ENCODE measurements at places on chromosomes 16 and 17.
A peak's percentile ranks its signal among the peaks of the same experiment; 100 is the strongest.

DNA sequence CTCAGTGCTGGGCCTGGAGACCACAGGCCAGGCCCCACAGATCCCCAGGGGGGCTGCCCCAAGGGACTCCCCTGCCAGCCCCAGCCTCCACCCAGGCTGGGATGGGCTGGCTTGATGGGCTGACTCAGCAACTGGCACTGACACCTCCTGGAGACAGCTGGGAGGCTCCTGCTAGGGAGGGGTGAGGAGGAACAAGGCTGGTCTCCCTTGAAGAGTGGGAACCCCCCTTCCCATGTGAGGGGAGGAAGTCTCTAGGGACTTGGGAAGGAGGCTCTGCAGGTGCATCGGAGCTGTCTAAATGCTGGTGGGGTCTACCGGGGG, 10.4 kb downstream of the NHERF1 start:
- no peak for DNase-seq

DNA sequence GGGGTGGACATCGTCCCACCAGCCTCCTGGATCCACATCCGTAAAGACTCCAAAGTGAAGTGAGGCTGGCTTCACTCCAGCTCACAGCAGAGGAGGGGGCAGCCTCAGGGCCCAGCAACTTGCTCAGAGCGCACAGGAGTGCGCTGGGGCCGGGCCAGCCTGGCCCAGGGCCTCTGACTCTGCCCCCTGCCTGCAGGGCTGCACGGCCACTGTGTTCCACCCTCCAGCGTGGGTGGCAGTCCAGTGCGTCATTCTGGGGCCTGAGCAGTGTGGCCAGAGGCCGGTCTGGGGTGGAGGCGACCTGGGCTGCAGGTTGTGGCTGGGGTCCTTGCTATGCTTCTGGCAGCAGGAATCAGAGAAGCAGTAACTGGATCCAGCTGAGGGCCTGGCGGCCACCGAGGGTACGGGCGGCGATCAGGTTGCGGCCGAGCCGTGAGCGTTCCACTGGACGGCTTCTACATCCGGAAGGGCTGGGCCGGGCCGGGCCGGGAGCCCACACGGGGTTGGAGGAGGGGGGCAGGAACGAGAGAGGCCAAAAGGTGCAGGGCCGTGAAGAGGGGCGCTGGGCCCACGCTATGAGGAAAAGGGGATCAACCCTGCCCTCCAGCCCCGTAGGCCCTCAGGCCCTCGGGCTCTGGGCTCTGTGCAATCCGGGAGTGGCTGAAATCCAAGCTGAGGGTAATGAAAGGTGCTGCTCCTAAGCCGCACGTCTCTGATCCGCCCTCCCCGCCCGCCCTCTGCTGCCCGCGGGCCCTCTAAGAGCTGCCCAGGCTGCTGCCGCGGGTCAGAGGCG, at the start of gene FSCN2:
Gene FSCN2, plus strand, starts transcription at position 787 of the 793 bp plus-strand sequence. CDS start 155 bp downstream, outside the sequence.
- no peak for DNase-seq

DNA sequence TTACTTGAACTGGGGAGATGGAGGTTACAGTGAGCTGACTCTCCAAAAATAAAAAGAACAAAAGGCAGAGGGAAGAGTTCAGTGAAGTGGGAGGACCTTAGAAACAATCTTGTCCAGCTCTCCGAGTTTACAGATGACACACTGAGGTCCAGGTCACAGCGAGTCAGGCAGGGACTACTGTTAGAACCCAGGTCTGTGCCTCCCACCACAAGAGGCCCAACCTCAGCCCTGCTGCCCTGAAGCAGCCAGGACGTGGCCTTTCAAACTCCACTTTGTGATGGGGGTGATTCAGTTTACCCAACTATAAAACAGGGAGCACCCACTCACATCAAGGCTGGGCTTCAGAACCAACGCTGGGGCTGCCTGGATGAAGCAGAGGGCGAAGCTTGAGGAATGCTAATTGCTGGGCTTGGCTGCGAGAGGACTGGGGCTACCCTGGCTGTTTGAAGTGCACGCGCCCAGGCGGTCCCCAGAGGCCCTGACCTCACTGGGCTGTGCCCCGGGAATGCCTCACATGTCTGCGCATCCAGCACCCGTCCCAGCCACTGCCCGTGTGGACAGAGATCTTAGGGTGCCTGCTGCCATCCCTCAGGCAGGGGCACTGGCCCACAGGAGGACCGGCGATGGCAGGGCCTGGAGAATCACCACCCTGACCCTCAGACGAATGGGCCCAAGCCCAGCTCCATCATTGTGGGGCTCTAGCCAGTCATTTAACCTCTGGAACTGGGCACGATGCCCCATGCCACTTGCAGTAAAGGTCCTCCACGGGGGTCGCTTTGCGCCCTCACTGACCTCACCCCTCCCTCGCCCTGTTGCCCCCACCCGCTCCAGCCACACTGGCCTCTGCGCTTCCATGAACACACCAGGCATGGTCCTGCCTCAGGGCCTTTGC, 11.4 kb downstream of the SLC5A10 start:
- DNase-seq: no peak

GRCh38 chr16:69166946-69167930, 19.7 kb upstream of the SNTB2 start:
- DNase-seq: no peak

GRCh38 chr16:79381603-79382042, 218.9 kb downstream of the MAF start:
- no peak for DNase-seq

- DNase-seq: peak; percentile 48
Measured at GRCh38 chr16:58684354-58685083, at the start of gene SLC38A7. Gene SLC38A7 (minus strand): TSS chr16:58684770. CDS start chr16:58680126, 4,644 bp downstream.

DNA sequence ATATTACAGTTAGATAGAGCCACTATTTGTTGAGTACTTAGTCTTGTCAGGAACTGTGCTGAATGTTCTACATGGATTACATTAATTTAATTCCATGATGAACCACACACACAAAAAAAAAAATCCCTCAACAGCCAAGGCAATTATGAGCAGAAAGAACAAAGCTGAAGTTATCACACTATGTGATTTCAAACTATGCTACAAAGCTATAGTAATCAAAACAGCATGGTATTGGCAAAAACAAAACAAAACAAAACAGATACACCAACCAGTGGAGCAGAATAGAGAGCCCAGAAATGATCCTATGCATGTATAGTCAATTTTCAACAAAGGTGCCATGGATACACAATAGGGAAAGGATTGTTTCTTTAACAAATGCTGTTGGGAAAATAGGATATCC, 8.1 kb upstream of the ERCC4 start:
- DNase-seq: no peak

DNA sequence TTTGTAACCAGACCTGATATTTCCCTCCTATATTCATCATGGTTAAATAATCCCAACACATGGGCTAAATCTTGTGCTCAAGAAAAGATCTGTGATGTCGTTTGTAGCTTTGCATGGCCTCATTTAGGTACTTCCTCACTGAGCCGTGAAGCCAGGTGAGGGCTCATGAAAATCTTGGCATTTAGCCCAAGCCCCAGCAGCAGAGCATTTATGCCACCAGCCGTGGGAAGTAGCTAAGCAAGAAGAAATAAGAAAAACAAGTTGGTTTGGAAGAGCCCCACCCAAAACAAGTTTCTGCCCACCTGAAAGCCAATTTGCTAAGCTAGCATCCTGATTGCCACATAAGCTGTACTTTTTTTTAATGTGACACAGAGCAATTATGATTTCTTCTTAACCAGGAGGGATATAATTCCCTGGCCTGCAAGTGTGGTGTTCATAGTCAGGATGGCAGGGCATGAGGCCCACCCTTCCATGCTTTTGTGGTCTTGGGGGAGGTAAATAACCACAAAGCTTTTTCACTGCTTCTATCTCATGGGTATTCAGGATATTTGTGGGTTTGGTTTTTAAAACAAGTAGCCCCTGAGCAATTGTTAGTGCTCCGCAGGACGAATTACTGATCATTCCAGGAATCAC, 10.5 kb downstream of the TMIGD1 start:
- peak; percentile 28 for DNase-seq

- DNase-seq: no peak
Measured at GRCh38 chr16:78509965-78510364, 410.5 kb downstream of the WWOX start.

- no peak for DNase-seq
Measured at GRCh38 chr17:41404024-41404671, 6.7 kb upstream of the KRT31 start.

DNA sequence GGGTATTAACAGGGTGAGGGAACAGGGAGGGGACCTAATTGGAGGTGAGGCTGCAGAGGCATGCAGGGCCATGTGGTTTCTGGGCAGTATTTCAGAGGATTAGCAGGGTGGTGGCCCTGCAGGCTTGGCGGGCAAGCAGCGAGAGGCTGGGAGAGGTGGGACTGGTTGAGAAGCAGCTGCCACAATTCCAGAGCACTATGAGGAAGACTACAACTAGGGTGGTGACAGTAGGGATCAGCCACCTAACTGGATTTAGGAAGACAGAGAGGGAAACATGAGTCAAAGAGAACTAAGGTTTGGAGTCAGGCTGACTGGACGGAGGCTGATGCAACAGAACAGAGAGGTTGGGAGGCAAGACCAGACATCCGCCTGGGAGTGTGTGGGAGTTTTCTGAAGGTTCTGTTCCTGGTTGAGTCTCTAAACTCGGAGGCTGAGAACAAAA, 12.3 kb downstream of the ALOXE3 start:
- no peak for DNase-seq

- no peak for DNase-seq
Measured at GRCh38 chr16:67736858-67737257, 17.7 kb upstream of the GFOD2 start.

DNA sequence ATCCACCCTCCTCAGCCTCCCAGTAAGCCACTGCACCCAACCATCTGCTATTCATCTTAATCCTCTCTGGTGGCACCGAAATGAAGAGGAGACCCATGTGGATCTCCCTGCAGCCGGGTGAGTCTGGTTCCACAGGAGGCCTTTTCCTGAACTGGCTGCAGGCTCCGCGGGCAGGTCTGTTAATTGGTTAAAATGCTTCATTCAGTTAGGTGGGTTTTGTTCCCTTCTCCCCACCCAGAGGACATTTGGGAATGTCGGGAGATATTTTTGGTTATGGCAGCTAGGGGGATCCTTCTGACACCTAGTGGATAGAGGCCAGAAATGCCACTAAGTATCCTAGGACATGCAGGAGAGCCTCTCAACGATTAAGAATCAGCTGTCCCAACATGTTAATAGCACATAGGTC, 16.7 kb downstream of the C16orf54 start:
- no peak for DNase-seq

DNA sequence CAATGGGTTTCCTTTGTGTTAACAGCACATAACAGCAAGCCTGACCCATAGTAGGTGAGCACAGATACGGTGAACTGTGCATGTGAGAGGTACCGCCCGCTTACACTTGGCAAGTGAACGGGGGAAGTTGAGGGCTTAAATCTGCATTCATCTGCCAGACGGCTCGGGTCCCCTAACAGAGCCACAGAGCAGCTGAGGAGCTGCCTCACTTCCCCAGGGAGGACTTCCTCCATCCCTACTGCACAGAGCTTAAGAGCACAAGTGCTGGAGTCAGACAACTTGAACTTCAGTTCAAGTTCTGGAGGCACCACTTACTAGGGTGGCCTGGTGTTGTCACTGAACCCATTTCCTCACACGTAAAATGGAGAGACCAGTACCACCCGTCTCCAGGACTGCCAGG, 13.4 kb downstream of the RAB5C start:
- no peak for DNase-seq

DNA sequence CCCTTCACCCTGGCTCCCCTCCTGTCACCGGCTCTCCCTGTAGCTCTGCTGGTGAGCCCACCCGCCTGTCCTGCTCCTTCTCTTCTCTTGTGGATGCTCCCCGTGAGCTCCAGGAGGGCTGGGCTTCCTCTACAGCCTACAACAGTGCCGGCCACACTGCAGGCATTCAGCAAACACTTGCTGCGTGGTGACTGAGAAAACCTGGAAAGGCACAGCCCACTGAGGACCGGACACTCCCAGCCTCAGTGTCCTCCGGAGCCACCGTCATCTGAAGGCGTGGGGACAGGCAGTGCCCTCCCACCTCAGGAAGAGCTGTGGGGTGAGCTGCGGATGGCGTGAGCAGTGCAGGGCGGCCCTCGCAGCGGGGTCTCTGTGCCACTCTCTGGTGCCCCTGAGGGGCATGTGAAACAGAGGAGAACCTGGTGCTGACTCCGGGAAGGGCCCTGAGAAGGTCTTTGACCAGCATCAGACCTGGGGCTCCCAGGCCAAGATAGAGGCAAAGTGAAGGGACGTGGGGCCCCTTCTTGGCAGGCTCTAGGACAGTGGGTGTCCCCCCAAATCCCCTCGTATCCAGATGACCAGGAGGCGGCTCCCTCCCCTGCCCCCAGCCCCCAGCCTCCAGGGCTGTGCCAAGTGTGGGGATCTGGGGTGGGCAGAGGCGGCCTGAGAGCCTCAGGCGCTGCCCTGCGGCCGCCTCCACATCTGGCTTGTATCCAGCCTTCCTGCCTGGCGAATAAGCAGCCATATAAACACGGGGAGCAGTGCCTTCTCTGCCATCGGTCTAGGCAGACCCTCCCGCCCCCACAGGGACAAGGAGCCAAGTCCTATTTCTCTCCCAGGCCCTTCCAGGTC, 44.0 kb upstream of the PABPN1L start:
- DNase-seq: no peak

DNA sequence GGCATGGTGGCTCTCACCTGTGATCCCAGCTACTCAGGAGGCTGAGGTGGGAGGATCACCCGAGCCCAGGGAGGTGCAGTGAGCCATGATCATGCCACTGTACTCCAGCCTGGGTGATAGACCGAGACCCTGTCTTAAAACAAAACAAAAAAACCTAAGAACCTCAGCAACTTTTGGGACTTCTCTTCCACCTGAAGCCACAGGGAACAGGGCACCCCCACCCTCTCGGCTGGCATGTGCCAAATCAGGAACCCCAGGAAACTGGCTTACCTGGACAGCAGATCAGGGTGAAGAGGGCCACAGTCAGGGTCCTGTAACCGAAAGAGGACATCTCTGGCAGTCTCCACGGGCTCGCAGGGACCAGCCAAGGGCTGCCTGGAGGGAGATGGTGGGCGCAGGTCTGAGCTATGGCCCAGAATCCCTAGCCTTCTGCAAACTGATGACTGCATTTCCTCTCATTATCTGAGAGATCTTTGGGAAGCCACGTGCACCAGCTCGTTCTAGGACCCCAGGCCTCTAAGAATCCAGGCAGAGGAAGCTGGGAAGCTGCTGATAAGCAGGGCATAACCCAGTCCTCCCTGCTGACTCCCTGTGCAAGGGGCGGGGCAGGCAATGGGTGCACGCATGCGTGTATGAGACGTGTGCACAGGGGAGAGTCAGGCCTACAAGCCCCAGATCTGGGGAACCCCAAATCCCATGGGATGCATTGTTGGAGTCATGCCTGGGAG, 8.4 kb downstream of the PRR29 start:
- DNase-seq: no peak

DNA sequence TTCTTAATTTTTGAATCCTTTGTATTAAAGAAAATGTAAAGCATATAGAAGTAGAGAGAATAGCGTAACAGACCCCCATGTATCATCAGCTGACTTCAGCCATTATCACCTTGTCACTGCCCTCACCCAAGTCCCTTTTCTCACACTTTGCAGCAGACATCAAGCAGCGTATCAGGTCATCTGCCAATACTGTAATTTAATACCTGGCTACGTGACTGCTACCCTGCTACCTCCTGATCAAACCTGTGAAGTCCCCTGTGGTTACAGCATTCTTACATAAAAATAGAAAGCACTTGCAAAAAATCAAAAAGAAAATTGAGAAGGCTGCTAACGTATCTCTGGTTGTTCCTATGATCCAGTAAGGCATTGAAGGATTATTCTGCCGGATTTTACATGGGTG, 96.4 kb downstream of the PLCG2 start:
- no peak for DNase-seq

- DNase-seq: no peak
Measured at GRCh38 chr16:21263640-21264570, 14.2 kb downstream of the CRYM start.

GRCh38 chr17:73007407-73007806, 85.1 kb downstream of the SLC39A11 start:
- DNase-seq: no peak
